Stimulated activated CD8-positive, alpha-beta memory T cell treated with anti-CD3 and anti-CD28 coated beads, Interleukin-7, amount 100 ng/mL, for 1 hour (primary cell): ENCODE measurements at places on chromosomes 6 and 20.

DNA sequence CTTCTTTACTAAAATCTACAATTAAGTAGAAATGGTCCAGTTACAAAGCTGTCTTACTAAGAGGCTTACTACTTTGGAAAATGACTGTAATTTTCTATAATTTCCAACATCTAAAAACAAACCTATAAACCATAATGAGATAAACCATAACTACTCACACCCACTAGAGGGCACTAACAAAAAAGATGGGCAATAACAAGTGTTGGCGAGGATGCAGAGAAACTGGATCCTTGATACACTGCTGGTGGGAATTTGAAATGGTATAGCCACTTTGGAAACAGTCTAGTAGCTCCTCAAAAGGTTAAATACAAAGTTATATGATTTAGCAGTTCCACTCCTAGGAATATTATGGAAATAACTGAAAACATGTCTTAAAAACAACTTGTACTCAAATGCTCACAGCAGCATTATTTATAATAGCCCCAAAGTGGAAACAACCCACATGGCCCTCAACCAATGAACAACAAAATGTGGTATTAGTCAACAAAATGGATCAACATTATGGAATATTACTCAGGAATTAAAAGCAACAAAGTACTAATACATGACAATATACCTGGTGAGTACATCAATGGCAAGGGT, 50.6 kb downstream of the GJA10 start:
- no peak for DNase-seq

GRCh38 chr6:3594201-3594600, 137.4 kb upstream of the SLC22A23 start:
- DNase-seq = no peak

GRCh38 chr20:19885939-19886660, 128.0 kb downstream of the RIN2 start:
- DNase-seq = no peak

DNA sequence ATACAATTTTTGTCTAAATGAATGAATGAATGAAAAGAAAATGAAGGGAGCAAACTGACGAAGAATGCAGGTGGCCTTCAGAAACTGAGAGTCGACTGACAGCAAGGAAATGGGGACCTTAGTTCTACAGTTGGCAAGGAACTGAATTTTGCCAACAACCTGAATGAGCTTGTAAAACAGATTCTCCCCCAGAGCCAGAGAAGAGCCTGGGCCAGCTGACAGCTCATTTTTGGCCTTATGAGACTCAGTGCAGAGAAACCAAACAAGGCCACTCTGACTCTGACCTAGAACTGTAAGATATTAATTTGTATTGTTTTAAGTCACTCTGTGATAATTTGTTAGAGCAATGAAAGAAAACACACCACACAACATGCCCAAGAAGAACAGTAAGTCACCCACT, 21.8 kb downstream of the MAN1A1 start:
- no peak for DNase-seq

GRCh38 chr6:25363427-25363826, 84.3 kb downstream of the CARMIL1 start:
- no peak for DNase-seq

DNA sequence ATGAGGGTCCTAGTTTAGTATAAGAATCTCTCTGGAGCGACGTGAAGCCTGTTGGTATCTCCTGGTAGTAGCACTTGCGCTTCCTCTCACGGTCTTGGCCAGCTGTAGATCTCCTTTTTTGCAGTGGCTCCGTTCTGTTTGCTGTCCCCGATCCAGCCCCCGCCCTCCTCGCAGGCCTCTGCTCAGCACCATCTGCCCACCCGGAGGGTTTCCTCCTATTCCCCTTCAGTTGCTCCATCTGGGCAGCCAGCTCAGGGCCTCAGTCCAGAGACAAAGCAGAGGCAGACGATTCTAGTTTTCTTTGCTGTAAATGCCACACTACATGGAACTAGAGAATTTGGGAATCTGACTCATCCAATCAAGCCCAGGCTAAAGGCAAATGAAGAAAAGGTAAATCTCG, 126.6 kb downstream of the TIAM2 start:
- no peak for DNase-seq
